ENCODE measurements at places on chromosomes 3 and 15.

- peak; percentile 40 for DNase-seq
These were observed 61.5 kb downstream of the IQSEC1 start for GRCh38 chr3:13011573-13012220.

DNA sequence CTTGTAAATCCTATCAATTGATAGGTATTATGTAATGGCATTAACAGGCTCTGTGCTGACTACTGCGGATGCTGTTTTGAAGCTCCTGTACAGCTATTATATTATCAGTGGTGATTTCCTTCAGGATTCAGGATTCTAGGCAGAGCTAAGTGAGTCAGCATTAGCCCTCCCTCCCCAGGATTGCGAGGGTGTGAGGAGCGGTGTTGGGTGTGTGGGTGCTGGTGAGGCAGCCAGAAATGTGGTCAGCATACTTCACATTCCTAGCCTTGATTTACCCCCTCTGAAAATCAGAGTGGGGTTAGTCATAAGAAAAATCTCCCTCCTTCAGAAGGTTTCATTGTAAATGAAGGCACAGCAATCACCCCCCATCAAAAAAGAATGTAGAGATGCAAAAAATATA lies 72.5 kb downstream of the SNTN start:
- DNase-seq = no peak

DNA sequence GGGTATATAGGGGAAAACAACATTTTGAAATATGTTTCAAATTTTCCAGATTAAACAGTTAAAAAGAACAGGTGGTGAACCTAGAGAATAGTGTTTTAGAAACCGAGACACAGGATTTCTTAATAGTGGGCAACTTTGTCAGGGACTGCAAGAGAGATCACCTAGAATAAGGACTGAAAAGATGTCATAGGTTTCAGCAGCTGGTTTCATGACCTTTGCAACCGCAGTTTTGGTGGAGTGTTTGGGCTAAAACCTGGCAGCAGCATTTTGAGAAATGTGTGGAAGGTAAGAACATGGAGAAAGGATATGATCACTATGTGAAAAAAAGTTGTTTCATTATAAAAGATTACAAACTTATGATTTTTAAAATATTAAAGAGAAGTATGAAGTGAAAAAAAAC lies 34.9 kb downstream of the PRKCI start:
- DNase-seq = no peak

GRCh38 chr3:83601704-83602103 lies 1357.1 kb upstream of the CADM2 start:
- no peak for DNase-seq

DNA sequence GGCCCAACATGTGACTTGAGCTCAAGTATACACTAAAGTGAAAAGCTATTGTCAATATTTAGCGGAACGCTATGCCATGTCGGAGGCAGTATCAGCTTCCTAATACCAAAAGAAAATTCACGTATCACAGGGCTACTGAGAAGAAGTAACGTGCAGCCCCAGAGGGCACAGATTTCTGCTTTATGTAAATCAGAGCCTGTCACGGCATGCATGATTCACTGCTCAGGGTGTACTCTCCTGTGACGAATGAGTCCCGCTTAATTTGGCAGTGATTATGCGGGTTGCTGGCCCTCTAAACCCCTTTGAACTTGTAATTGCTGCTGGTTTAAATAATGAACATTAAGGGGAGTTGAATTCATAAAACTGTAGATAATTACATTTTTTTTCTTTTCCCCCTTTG lies 85.3 kb downstream of the MEIS2 start:
- DNase-seq = no peak

- DNase-seq = no peak
These were observed 24.6 kb upstream of the GRIP2 start for GRCh38 chr3:14564741-14565140.

- no peak for DNase-seq
These were observed 175.4 kb upstream of the TP63 start for GRCh38 chr3:189455641-189456417.

GRCh38 chr3:188255190-188255589 lies 101.2 kb downstream of the LPP start:
- DNase-seq = no peak

DNA sequence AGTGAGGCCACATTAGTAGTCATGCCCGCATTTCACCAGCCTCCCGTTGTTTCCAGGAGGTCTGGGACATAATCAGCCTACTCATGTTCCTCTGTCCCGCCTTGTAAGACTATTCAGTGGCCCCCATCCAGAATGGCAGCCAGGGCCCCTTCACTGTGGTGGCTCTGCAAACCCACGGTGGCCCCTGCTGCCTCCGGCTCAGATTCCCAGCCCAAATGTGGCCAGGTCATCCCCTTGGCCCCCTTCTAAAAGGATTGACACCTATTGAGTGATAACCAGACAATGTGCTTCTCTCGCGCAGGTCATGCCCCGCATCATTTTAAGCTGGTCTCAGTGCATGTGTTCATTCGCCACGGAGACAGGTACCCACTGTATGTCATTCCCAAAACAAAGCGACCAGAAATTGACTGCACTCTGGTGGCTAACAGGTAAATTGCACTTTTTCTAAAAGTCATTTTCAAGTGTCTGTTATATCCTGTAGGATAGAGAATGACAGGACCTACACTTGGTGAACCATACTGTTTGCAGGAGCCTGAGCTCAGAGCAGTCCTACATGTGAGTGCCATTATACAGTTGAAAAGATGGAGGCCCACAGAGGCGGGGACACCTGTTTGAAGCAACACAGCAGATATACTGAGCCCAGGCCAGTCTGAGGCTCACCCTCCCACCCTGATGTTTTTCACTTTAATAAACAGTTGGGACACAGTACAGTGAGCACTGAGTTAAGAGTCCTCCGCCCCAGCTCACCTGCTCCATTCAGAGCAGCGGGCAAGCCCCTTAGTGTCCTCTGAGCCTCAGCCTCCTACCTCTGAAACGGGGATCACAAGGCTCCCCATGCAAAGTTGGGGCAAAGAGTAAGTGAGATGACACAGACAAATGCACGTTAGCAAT lies 47.7 kb downstream of the PXYLP1 start:
- no peak for DNase-seq

- no peak for DNase-seq
These were observed 132.7 kb upstream of the RAP2B start for GRCh38 chr3:153029350-153029749.

DNA sequence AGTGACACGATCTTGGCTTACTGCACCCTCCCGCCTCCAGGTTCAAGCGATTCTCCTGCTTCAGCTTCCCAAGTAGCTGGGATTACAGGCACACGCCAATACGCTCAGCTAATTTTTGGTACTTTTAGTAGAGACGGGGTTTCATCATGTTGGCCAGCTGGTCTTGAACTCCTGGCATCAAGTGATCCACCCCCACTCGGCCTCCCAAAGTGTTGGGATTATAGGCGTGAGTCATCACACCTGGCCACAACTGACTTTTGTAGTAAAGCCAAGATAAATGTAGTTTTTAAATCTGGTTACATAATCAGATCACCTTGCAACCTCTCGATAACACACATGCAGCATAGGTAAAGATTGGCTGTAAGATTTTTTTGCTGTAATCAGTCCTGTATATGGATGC lies 657.5 kb upstream of the DPPA4 start:
- no peak for DNase-seq

DNA sequence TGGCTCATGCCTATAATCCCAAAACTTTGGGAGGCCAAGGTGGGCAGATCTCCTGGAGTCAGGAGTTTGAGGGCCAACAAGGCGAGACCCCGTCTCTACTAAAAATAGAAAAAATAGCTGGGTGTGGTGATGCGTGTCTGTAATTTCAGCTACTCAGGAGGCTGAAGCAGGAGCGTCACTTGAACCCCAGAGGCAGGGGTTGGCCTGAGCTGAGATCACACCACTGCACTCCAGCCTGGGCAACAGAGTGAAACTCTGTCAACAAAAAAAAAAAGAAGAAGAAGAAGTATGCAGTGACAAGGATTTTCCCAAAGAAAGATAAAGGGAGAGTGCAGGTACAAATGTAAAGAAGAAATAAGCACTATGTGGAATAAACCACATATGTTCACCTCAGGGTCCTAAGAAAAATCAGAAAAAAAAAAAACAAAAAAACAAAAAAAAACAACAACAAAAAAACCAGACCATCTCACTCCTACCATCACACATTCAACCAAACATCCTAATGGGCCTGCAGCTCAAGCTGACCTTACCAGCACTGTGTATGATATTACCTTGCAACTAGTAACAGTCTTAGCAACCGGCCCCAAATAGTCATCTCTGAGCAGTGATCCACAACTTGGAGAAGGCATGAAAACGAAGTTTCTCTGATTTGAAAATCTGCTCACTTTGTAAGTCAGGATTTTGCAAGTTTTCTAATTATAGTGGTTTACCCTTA lies 296.7 kb upstream of the PROK2 start:
- no peak for DNase-seq

DNA sequence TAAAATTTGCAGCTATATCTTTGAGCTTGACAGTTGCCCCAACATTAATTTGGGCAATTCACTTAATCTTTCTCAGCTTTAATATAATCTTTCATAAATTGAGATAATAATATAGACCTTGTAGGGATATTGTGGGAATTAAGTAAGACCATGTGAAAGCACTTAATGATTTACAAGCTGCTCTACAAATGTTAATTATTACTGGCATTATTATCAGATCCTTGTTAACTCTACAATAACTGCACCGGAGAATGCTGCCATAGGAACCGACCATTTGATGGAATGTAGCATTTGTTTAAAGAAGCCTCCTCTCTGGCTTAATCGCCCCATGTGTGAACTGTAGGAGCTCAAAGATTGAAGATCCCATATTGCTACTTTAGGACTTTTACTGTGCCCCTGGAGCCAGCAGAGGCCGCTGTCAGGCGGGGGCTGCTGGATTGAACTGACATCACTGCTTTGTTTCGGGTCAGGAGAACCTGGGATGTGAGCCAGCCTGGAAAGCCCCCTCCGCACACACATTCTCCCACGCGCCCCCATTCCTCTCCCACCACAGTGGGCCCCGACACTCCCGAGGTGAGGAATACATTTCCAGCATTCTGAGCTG lies 154.2 kb upstream of the TNIK start:
- no peak for DNase-seq

DNA sequence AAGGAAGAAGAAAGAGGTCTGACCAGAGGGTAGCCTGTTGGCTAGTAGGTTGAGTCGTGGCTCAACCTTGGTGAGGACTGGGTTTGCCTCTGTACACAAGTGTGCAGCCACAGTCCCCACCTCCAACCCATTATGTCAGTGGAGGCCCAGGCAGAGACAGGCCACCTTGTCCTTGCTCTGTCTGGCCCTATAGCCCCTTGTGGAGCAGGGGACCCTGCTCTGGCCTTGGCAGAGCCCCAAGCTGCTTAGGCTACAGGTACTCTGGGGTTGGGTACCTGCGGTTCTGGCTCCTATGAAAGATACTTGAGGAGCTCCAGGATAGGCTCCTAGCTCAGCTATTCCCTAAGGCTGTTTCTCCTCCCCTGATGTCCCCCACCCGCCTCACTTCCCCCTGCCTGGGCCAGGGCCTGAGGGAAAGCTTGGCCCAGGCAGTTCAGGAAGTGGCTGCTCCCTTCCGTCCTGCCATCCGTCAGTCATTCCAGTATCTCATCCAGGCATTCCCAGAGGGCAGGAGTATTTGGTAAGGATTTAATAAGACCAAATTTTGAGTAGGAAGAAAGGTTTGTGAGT lies 44.0 kb downstream of the FGD5 start:
- no peak for DNase-seq

- DNase-seq = no peak
These were observed 567.3 kb upstream of the LMCD1 start for GRCh38 chr3:7934362-7934761.
